Stimulated activated memory B cell treated with anti-CD40 and anti-IgM and Interleukin-4, amounts not matched to agents 10 μg/mL and 1 μg/mL and 100 μg/mL, for 72 hours (primary cell): ENCODE measurements at places on chromosomes 12 and 14.

- H3K27ac ChIP-seq = peak overlapping the region; percentile 91
- ATAC-seq = peak; percentile 60
- H3K4me3 ChIP-seq = peak overlapping the region; percentile 93
- H3K4me1 ChIP-seq = peaks cover 36% of the 10 kb centered on the region
- H3K27me3 ChIP-seq = no peaks in the 10 kb centered on the region
Measured at GRCh38 chr12:103840462-103840875, 565 bp downstream of the NT5DC3 start.

GRCh38 chr12:33596061-33596460 lies 156.4 kb upstream of the SYT10 start:
- H3K27ac ChIP-seq = no peak overlapping the region
- no peaks in the 10 kb centered on the region for H3K27me3 ChIP-seq
- ATAC-seq = no peak
- H3K36me3 ChIP-seq = no peaks in the 10 kb centered on the region
- H3K4me1 ChIP-seq = no peaks in the 10 kb centered on the region

GRCh38 chr14:36511981-36512584 lies 7.9 kb downstream of the NKX2-1 start:
- ATAC-seq = no peak
- peaks cover 94% of the 10 kb centered on the region for H3K27me3 ChIP-seq
- no peaks in the 10 kb centered on the region for H3K4me1 ChIP-seq
- H3K36me3 ChIP-seq = no peaks in the 10 kb centered on the region
- no peak overlapping the region for H3K4me3 ChIP-seq
- H3K27ac ChIP-seq = no peak overlapping the region

- no peak for ATAC-seq
- H3K36me3 ChIP-seq = no peaks in the 10 kb centered on the region
- H3K27me3 ChIP-seq = no peaks in the 10 kb centered on the region
- H3K4me1 ChIP-seq = no peaks in the 10 kb centered on the region
- H3K27ac ChIP-seq = no peak overlapping the region
Measured at GRCh38 chr12:78746001-78746400, 118.6 kb upstream of the SYT1 start.

DNA sequence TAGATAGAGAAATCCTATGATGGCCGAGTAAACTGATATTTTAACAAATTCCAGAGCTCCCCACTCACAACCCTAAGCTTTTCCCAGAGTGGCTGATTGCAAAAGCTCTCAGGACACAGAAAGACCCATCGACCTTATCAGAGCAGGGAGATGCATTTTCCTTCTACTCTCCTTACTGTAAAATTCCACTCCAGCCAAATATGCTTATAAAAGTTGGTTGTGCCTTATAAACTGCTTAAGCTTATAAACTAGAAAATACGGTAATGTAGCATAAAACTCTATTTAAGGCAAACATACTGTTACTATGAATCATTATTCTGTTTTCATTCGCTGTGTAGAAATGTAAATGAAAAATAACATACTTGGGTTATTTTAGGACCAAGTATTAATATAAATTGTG lies 41.6 kb upstream of the TRHDE start:
- no peaks in the 10 kb centered on the region for H3K36me3 ChIP-seq
- no peaks in the 10 kb centered on the region for H3K27me3 ChIP-seq
- ATAC-seq = no peak
- H3K4me1 ChIP-seq = no peaks in the 10 kb centered on the region

DNA sequence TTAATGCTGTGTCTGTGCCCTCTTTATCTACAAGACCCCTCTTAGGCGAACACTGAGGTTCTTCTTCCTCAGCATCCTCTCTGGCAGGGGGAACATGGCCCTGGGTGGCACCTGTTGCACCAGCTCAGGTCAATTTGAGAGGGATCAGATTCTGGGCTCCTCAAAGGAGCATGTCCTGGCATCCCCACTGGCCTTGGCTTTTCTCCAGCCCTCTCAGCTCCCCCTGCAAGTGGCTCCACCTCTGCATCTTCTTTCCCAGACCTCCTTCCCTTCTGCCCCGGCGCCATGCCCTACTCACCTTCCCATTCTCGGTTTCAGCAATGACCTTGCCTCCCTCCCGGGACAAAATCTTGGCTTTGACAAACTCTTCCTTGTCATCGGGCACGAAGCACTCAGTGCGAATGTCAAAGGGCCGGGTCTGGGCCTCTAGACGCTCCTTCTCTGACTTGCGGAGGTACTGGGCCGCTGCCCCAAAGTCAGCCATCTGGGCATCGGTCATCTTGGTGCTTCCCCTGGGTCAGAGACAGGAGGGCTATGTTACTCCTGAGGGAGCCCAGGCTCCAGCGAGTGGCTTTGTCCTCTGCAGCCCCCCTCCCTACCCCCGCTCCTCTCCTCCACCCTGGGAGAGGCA lies 1.2 kb downstream of the MYH6 start:
- no peak overlapping the region for H3K27ac ChIP-seq
- H3K4me1 ChIP-seq = peaks cover 19% of the 10 kb centered on the region

- no peak for ATAC-seq
- H3K27ac ChIP-seq = no peak overlapping the region
- no peak overlapping the region for H3K4me3 ChIP-seq
- H3K4me1 ChIP-seq = no peaks in the 10 kb centered on the region
- H3K36me3 ChIP-seq = no peaks in the 10 kb centered on the region
- H3K27me3 ChIP-seq = no peaks in the 10 kb centered on the region
Measured at GRCh38 chr12:130456375-130457199, 118.9 kb downstream of the PIWIL1 start.

DNA sequence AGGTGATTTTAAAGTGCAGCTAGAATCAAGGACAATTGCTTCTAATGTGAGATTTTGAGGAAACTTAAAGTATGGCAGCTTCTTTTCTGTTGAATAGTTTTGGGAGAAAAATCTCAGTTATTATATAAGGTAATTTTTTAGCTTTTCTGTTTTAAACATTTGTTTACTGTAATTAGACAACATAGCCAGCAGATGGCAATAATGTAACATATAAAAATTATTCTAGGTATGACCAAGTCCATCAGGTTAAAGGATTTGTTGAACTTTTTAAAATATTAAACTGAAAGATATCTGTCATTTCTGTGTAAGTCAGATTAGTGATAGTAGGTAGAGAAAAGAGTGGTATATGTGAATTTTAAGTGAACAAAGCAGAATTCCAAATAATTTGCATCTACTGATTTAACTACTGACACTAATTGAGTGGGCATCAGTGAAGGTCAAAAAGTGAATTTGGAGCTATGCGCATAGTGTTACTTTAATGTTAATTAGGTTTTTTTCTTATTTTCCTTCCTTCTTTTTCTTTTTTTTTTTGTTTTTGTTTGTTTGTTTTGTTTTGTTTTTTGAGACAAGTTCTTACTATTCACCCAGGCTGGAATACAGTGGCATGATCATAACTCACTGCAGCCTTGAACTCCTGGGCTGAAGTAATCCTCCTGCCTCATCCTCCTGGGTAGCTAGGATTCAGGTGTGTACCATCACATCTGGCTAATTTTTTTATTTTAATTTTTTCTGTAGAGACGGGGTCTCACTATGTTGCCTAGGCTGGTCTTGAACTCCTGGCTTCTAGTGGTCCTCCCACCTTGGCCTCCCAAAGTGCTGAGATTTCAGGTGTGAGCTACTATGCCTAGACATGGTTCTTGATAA lies 18.6 kb downstream of the PRORP start:
- no peak overlapping the region for H3K27ac ChIP-seq
- ATAC-seq = no peak
- no peak overlapping the region for H3K4me3 ChIP-seq
- peaks cover 3% of the 10 kb centered on the region for H3K36me3 ChIP-seq
- H3K4me1 ChIP-seq = no peaks in the 10 kb centered on the region

DNA sequence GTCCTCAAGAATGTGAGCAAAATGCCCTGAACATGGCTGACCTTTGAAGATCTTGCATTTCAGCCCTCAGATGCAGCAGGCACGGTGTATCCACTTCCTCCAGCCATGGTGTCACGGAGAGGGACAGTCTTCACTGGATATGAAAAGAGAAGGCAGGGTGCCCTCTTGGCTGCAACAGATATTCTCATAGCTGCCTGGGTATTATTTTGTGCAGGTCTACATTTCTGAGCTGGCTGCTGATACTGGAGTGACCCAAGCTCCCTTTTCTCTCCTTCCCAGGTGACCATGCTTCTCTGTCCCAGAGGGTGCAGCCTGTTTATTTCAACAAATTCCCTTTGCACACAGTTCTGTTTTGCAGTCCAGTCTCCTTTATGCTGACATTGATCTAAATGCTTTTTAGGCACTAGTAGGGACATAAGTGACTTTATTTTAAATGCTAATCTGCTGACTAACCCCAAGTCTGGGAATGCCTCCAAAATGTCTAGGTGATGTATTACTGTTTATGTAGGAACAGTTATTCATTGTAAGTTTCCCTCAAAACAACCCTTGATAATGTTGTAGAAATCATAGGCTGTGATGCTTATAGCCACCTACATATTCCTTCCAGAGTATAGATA lies 17.4 kb upstream of the PYGL start:
- no peaks in the 10 kb centered on the region for H3K36me3 ChIP-seq
- H3K27ac ChIP-seq = no peak overlapping the region
- no peak for ATAC-seq
- H3K27me3 ChIP-seq = peaks cover 23% of the 10 kb centered on the region
- no peak overlapping the region for H3K4me3 ChIP-seq

DNA sequence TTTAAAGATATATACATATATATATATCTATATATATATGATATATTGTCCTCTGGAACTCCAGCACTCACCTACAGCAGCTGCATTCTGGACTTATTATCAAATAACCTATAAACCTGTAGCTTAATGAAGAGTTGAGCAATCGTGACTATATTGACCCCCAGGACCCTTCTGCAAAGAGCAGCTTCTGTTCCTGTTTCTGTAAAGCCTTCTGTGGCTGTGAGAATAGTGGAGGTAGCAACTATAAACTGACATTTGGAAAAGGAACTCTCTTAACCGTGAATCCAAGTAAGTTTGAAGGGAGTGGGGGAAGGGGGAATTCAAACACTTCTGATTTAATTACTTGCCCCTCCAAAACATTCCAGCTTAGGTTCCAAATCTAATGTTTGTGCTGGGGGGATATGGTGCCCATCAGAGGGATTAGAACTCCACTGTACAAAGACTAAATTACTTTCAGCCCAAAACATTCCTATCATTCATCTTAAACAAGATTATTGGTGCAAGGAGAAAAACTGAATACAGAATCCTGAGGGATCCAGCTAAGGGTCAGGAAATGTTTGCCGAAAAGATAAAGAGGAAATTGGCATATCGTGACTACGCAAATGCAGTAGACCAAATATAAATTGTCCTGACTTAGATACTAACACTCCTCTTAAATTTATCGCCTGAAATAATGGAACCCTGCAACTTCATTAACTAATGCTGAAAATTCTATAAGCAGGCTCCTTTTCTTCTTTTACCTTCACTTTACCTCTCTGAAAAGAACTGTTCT lies 106.1 kb downstream of the DAD1 start:
- peaks cover 8% of the 10 kb centered on the region for H3K36me3 ChIP-seq
- peak overlapping the region; percentile 73 for H3K4me3 ChIP-seq
- H3K27me3 ChIP-seq = peaks cover 18% of the 10 kb centered on the region
- H3K4me1 ChIP-seq = peaks cover 95% of the 10 kb centered on the region
- peak overlapping the region; percentile 98 for H3K27ac ChIP-seq
- ATAC-seq = no peak

DNA sequence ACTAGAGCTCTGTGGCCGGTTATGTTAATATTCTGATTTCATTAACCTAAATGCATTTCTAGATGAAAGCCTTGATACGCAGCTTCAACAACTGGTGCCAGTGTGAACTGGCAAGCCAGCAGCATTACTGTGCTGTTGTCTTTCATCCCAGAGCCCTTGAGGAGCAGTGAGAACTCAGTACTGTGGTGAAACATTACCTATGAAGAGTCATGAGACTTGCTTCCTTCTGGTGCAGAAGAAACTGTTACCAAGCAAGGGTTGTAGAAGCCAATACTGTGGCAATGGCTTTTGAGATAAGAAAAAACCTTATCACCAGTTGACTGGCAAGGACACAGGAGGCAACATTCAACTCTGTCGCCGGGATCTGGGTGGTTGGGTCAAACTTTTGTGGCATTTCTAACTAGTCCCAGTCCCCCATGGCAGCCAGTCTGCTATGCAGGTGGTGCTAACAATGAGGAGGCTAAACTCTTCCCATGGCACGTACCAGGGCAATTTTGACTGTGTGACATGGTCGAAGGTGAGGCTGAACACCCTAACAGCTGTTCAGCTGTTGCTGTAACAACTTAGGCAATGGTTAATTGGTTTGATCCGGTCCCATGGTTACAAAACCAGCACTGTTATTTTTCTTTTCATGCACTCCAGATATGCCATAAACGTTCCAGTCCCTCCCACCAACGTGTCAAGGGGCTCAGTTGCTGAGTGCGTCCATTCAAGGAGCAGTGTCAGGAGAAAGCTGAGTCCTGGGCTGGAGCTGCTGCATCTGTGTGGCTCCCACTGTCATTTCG lies 12.6 kb upstream of the LGALS3 start:
- H3K27me3 ChIP-seq = no peaks in the 10 kb centered on the region
- no peaks in the 10 kb centered on the region for H3K36me3 ChIP-seq
- H3K4me3 ChIP-seq = no peak overlapping the region
- ATAC-seq = no peak
- H3K27ac ChIP-seq = no peak overlapping the region
- H3K4me1 ChIP-seq = peaks cover 7% of the 10 kb centered on the region

DNA sequence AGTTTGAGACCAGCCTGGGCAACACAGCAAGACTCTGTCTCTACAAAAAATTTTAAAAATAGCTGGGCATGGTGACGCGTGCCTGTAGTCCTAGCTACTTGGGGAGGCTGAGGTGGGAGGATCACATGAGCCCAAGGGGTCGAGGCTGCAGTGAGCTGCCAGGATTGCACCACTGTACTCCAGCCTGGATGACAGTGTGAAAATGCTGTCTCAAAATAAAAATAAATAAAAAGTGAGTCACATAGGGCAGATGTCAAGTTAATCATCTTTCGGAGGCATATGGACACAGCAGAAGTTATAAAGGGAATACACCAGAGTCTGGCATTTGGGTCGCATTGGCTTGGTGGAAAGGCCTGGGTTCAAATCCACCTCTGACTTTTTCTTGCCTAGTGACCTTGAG lies 92.7 kb downstream of the PHETA1 start:
- H3K27ac ChIP-seq = no peak overlapping the region
- no peak overlapping the region for H3K4me3 ChIP-seq
- H3K4me1 ChIP-seq = no peaks in the 10 kb centered on the region
- ATAC-seq = no peak

GRCh38 chr14:81169711-81170103 lies 51.1 kb downstream of the GTF2A1 start:
- peak overlapping the region; percentile 89 for H3K4me3 ChIP-seq
- ATAC-seq = peak; percentile 28
- H3K27ac ChIP-seq = peak overlapping the region; percentile 94
- H3K36me3 ChIP-seq = no peaks in the 10 kb centered on the region
